ENCODE measurements at places on chromosomes 7 and 10.

DNA sequence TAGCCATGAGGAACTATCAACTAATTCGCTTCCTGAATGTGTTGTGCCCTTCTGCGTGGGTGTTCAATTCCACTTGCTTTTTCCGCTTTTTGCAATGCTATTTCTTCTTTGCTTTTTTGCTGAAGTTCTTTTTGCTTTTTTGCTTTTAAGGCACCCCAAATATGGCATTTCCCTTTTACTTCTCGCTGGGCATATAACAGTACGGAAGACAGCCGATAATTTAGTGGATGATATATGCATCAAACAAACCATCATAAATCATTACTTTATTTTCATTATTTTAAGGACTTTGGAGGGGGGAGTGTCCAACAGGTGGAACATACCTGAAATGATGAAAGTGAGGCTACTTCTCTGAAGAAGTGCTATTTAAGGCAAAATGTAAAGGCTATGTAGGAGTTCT, 277.0 kb upstream of the MTPN start:
- DNase-seq: no peak

GRCh38 chr10:132096223-132096622, 30.5 kb downstream of the JAKMIP3 start:
- no peak for DNase-seq

DNA sequence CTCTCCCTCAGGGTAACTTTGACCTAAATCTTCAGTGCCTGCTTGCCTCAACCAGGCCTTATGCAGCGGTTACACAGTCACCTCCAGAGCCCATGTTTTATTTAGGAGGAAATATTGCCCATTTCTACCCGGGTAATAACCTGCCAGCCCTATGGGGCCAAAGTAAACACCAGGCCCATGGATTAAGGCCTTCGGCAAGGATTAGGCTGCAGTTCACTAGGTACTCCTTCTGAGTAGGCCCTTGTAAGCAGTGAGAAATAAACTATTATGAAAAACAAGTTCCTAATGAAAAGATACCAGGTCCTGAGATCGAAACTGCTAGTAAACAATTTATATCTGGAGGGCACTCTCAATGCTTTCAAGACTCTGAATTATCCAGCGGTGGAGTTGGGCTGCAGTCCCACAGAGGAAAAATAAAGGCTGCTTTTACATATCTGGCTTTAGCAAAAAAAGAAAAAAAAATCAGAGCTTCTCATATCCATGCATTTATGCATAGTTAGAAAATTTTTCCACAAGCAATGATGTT, 3.7 kb upstream of the HOXA10 start:
- no peak for DNase-seq

- DNase-seq: no peak
Measured at GRCh38 chr10:88831709-88832108, 19.9 kb downstream of the ANKRD22 start.

- no peak for DNase-seq
Measured at GRCh38 chr7:91630581-91631380, 249.7 kb downstream of the MTERF1 start.

DNA sequence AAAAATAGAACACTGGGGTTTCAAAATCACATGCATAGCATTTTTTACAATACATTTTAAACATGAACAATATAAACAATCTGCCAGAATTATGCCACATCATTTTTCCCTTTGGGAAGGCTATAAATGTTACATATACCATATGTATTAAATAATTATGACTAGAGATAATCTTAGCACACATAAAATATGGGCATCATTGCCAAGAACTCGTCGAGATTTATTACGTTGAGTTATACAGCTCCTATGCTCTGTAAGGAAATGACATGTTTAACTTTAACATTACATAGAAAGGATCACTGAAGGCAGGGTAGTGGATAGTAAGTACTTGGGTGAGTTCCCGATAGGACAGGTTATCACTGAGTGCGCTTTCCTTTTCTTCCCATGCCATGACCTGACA, 267.8 kb downstream of the PARD3 start:
- no peak for DNase-seq

GRCh38 chr10:97190450-97190849, 4.7 kb upstream of the SLIT1 start:
- no peak for DNase-seq

GRCh38 chr7:94380264-94380663, 14.4 kb upstream of the COL1A2 start:
- no peak for DNase-seq

- DNase-seq: no peak
Measured at GRCh38 chr10:30984563-30985328, 46.9 kb downstream of the ZNF438 start.

GRCh38 chr7:65004575-65004974, 1.9 kb downstream of the ERV3-1 start:
- DNase-seq: no peak

GRCh38 chr7:139768249-139768824, 9.5 kb downstream of the HIPK2 start:
- DNase-seq: no peak

- DNase-seq: no peak
Measured at GRCh38 chr10:75971402-75972211, 540.2 kb downstream of the LRMDA start.

GRCh38 chr7:157271315-157271990, 65.4 kb upstream of the DNAJB6 start:
- DNase-seq: no peak
